ENCODE measurements at places on chromosomes 7 and 10.
A peak's percentile ranks its signal among the peaks of the same experiment; 100 is the strongest.

GRCh38 chr7:25714013-25714412, 438.0 kb upstream of the NFE2L3 start:
- no peak for DNase-seq

GRCh38 chr7:106015381-106016218, 52.5 kb downstream of the CDHR3 start:
- DNase-seq, result no peak

DNA sequence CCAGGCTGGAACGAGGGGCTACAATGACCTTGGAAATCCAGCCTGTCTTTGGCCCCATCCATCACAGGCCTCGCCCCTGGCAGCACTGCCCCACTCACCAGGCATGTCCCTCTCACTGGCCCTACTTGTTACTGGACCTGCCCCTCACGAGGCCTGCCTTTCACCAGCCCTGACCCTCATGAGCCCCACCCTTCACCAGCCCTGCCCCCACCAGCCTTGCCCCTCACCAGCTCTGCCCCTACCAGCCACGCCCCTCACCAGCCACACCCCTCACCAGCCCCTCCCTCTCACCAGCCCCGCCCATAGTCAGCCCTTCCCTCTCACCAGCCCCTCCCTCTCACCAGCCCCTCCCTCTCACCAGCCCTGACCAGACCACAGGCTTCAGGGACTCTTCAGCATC, 57.8 kb downstream of the COL26A1 start:
- DNase-seq, result no peak

GRCh38 chr7:107322015-107322414, 147.8 kb upstream of the GPR22 start:
- DNase-seq, result no peak

- DNase-seq, result peak; percentile 44
Observed at GRCh38 chr7:47666164-47666862, 84.4 kb upstream of the TNS3 start.

DNA sequence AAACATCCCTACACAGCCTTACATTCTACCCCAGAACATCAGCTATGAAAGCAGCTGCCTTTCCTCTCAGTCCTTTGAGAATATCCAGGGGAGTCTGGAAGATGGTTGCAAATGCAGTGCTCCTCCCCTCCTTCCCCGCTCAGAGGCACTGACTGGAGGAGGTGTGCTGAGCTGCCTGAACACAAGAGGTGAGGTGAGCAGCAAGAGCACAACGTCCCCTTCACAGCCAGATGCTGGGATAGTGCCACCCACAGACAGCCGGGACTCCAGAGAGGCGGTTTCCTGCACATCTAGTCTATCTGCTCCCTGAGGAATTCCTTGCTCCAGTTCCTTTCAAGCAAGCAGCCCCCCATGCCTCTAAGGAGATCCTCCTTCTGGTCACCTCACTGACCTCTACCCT, 74.2 kb downstream of the EZH2 start:
- DNase-seq, result no peak

DNA sequence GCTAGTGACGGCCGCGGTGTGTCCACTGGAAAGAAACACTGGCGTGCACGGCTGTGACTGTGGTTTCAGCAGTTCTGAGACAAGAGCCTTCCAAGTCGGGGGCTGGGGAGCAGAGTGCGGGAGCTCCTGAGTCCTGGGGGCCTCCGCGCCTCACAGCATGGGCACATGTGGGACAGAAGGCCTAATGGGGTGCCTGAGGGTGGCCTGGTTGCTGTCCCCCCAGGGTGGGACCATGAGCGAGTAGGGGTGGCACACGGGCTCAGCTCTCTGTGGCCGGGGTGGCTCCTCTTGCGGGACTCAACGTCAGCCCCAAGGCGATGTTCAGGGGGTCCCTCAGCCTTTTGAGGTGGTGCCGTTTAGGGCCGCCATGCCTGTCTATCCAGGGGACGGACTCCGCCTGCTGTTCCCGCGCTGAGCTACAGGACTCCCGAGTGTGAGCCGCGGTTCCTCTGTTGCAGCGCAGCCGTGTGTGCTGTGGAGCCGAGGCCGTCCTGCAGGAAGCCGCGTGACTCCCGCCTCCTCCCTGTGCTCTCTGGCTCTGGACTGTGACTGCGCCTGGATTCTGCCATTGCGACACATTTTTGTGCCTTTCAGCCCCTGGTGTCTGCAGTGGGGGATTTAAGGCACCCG, 23.5 kb upstream of the CHST12 start:
- DNase-seq, result no peak
